ENCODE measurements at places on chromosomes 1 and 21. TPM values are rescaled to one million over a fixed set of nuclear protein-coding genes. Genes with fewer than 3 reads are reported as not detected.

DNA sequence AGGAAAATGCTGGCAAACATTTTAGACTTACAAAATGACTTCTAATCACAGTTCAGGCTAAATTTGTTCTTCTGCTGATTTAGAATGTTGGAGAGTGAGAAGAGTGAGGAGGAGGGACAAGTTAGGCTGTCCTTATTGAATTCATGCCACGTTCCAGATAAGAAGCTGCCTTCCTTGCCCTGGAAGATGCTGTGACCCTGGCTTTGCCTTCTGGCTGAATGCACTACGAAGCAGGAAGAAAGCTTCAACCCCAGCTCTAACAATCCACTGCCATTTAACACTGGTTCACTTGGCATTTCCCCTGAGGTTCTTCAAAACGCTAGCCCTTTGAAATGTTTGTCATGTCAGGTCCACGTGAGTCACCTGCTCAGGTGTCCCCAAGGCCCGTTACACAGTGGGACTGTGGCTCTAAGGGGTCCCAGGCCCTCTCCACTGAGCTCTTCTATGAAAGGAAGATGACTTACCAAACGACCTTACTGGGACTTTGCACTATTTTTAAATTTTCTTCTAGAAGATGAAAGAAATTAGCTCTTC is 30.0 kb upstream of the LRRC8C start:
- DNase-seq = no peak

DNA sequence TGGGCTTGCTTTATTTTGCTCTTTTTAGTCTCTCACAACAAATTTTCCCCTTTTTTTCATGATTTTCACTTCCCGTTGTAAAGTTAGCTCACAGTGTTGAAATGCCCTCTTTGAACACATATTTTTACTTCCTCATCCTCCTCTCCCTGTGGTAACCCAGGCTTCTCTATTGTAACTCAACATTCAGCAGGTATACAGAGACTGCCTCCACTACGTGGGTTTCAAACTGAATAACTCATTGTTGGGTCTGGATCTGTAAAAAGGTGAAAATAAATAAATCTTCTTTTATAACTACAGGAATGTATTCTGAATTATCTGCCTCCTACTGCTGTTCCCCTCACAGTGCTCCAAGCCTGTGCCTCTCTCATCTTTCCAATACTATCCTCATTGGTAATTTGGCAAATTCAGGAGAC is 166.4 kb downstream of the RUNX1 start:
- no peak for DNase-seq

DNA sequence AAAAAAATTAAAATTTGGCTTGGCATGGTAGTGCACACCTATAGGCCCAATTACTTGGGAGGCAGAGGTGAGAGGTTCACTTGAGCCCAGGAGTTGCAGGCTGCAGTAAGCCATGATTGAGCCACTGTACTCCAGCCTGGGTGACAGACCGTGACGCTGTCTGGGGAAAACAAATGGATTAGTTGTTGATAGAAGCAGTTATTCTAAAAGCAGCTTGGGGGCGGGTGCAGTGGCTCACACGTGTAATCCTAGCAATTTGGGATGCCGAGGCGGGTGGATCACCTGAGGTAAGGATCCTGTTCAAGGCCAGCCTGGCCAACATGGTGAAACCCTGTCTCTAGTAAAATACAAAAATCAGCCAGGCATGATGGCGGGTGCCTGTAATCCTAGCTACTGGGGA is 40.3 kb downstream of the KIF1B start:
- DNase-seq = no peak

The LEPR gene
- 6.9 TPM for total RNA-seq

The RNF186 gene
- not detected for total RNA-seq

- DNase-seq = peak; percentile 80
Measured at GRCh38 chr1:17125756-17126237, 6.5 kb upstream of the PADI2 start.

GRCh38 chr1:223188618-223189356 is 45.7 kb upstream of the TLR5 start:
- DNase-seq = no peak

The SPATA46 gene
- total RNA-seq = not detected

- DNase-seq = peak; percentile 16
Measured at GRCh38 chr1:98467586-98467985, 193.9 kb upstream of the SNX7 start.

The BTF3L4 gene
- 28.4 TPM for total RNA-seq

DNA sequence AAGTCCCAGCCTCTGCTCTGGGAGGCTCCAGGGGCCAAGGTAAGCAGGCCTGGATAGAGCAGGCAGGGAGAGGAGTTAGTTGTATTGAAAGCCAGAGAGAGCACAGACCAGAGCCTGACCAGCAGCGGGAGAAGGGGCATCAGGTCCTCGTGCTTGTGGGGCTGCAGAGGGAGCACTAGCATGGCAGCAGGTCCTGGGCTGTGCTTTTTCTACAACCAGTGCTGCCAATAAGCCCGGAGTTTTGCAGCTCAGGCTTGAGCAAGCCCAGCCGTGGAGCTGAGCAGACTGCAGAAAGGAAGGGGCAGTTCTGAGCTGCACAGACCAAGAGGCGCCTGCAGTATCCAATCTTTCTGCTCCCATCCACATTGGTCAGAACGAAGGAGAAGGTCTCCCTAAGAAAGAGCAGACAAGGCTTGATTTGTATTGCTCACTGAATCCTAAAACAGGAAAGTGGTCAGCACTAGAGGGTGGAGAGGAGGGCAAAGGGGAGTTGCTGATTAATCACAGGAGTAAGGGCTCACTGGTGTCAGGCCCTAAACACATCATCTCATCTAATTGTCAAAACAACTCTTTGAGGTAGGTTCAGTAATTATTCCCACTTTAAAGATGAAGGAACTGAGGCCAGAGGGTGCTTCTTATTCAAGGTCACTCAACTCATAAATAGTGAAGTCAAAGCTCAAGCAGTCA is 2.7 kb downstream of the DENND2D start:
- DNase-seq = no peak

DNA sequence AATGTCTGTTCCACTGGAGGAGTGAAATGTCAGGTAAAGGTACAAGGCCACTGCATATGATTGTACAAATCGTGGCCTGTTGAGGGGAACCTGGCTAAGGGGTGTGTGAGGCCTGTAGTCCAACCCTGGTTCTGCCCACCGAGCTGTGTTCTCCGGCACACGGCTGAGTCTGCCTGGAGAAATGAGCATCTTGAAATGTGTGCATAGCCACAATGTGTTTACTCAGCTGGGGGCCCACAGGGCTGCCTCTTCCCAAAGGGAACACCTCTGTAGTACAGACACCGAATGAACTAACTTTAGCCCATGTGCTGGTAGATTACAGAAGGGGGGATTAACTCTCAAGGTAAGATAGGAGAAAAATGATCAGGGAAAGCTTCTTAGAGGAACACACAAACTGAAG is 30.2 kb downstream of the AK4 start:
- no peak for DNase-seq

The S100A3 gene
- not detected for total RNA-seq

GRCh38 chr1:220796530-220796929 is 9.8 kb downstream of the MTARC1 start:
- no peak for DNase-seq

GRCh38 chr1:36008546-36009197 is 75.2 kb upstream of the TEKT2 start:
- DNase-seq = peak; percentile 70

DNA sequence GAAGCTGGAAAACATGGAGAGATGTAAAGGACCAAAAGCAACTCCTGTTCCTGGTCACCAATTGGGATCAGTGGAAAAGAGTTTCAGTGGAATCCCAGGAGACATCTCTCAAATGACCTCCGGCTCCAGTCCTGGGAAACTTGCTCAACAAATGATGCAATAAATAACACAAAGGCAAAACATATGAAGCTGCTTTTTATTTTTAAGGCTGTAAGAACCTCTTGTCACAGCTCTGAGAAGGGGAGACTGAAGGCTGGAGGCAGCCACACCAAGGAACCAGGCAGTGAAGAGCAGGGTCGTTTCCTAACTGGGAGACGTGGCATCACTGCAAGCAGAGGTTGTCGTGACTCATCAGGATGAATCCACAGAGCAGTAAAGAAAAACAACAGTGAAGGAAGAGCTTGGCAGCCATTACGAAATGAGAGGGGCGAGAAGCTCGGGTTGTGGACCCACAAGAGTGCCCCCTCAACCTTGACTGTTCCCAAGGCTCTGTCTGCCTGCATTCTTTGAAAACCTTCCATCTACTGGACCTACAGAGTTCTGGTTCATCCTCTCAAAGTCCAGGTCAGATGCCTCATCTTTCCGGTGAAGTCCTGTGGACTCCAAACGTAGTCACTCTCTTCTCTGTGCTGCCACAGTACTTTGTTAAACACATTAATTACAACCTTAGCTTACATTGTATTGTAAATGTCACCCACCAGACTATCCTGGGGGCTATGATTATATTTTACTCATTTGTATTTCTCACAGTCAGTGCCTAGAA is 32.1 kb downstream of the JAK1 start:
- DNase-seq = peak; percentile 79

The PKP1 gene
- under 0.01 TPM for total RNA-seq

DNA sequence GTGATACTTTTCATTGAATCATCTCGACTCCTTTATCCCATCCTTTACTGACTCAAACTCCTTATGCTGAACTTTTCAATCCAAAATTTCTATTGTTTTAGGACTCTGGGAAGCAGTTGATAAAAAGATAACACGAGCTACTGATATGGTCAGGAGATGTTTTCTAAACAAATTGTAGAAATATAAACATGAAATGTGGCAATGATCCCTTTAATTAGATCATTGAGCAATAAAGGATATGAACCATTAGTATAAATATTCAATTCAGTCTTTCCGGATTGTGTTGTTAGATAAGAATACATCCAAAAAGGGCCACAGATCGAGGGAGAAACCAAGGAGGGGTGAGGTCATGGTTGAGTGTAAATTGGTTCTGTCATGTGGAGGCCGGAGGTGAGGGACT is 88.4 kb downstream of the NID1 start:
- DNase-seq = no peak

All from fibroblast of the aortic adventitia (primary cell).